ENCODE measurements at places on chromosomes 6 and 20.

DNA sequence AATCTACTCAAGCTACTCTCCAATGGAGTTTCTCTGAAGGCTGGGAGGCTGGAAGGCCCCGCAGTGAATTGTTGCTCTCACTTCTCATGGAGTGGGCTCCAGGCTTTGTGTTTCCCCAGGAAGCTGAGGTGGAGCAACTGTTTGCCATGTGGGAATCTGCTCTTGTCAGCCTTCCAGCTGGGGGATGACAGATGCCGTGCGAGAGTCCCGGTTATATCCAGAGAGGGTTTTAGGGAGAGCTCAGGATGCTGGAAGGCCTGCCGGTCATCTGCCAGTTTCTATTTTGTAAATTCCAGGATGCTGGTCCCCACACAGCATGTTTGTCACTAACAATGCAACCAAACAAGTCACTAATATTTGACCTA, 98.2 kb upstream of the NAA20 start:
- DNase-seq, result no peak

GRCh38 chr6:13331516-13332348, 3.4 kb upstream of the TBC1D7 start:
- no peak for DNase-seq

- no peak for DNase-seq
These were observed 66.0 kb downstream of the ELOVL5 start for GRCh38 chr6:53282741-53283140.

- DNase-seq, result no peak
These were observed 56.9 kb downstream of the PHACTR2 start for GRCh38 chr6:143734641-143735063.

GRCh38 chr6:38573801-38574395, 65.8 kb downstream of the BTBD9 start:
- DNase-seq, result no peak

- no peak for DNase-seq
These were observed 706.5 kb upstream of the MAN1A1 start for GRCh38 chr6:120056085-120056484.

DNA sequence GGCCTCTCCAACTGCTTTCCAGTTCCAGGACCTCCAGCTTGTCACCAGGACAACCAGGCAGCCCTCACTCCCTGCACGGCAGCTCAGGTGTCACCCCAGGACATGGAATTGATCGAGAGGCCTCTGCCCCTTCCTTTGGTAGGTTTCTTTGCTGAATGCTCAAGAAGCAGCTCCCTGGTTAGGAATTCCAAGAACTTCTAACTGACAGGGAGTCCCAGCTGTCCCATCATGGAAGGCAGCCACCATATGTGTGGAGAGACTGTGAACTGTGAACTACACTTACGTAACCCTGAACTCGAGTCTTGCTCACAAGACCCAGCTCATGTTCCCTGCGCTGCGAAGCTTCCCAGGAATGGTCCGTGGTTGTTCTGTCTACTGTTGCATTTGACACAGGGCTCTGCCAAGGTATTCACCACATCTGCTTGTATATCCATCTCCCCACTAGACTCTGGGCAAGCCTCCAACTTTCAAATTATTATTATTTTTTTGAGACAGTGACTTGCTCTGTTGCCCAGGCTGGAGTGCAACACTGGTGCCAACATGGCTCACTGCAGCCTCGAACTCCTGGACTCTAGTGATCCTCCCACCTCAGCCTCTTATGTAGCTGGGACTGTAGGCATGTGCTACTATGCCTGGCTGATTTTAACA, 35.7 kb downstream of the MGME1 start:
- no peak for DNase-seq

- no peak for DNase-seq
These were observed 54.4 kb downstream of the RTN4IP1 start for GRCh38 chr6:106574741-106575458.

GRCh38 chr20:48295445-48295903, 510.2 kb upstream of the SULF2 start:
- peak; percentile 54 for DNase-seq

DNA sequence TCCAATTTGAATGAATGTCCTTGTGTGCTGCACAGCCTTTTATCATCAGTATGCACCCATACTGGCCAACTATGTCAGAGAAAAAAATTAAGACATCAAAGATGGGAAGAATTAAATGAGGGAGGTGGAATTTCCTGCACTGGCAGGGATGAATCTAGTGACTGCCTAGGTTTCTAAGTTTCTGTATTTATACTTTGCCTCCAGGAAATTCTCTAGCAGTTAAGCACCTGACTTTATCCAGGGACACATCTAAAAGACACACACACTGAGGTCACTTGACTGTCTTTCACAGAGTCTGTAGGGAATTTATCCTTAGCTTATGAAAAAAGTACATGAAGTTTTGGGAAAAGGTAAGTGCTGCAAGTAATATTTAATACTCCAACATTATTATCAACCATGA, 636.5 kb upstream of the PTCHD4 start:
- DNase-seq, result no peak

GRCh38 chr6:7424967-7425807, 35.6 kb downstream of the RIOK1 start:
- peak; percentile 46 for DNase-seq

GRCh38 chr6:36280983-36281382, 11.1 kb downstream of the PNPLA1 start:
- no peak for DNase-seq
